Smooth muscle cell of the umbilical artery (primary cell): ENCODE measurements at places on chromosomes 16 and 17. TPM values are rescaled to one million over a fixed set of nuclear protein-coding genes. Genes with fewer than 3 reads are reported as not detected.

SLC13A2 gene
- not detected in 2 replicates for total RNA-seq

CIITA gene
- 0.23 TPM in 1 of 2 replicates, not detected in the other for total RNA-seq

GCGR gene
- total RNA-seq = not detected in 2 replicates

GP1BA gene
- not detected in 2 replicates for total RNA-seq

PCGF2 gene
- total RNA-seq = 3.9 and 6.9 TPM in 2 replicates

ORAI3 gene
- total RNA-seq = 36.4 and 49.0 TPM in 2 replicates

TERB1 gene
- total RNA-seq = under 0.01 TPM in 1 of 2 replicates, not detected in the other

MYH1 gene
- under 0.01 and 0.09 TPM in 2 replicates for total RNA-seq

TMEM100 gene
- 0.23 TPM in 1 of 2 replicates, not detected in the other for total RNA-seq

WNK4 gene
- total RNA-seq = 1.5 and 5.3 TPM in 2 replicates

KRTAP4-4 gene
- not detected in 2 replicates for total RNA-seq

TNFRSF13B gene
- not detected in 2 replicates for total RNA-seq

ABCC12 gene
- not detected in 2 replicates for total RNA-seq

GRIN2A gene
- not detected in 2 replicates for total RNA-seq

CCL14 gene
- not detected in 2 replicates for total RNA-seq

RNF43 gene
- not detected in 2 replicates for total RNA-seq
